ENCODE measurements at places on chromosomes 3 and 15. TPM values are rescaled to one million over a fixed set of nuclear protein-coding genes. Genes with fewer than 3 reads are reported as not detected.

The SNTN gene
- not detected for polyA plus RNA-seq

The CKMT1B gene
- 153 TPM for polyA plus RNA-seq

The PPP1R14D gene
- polyA plus RNA-seq = 395 TPM

The NR1I2 gene
- polyA plus RNA-seq = 39.6 TPM

The HHLA2 gene
- polyA plus RNA-seq = 60.0 TPM
